ENCODE measurements at places on chromosomes 3 and 15.
A peak's percentile ranks its signal among the peaks of the same experiment; 100 is the strongest.

- DNase-seq = no peak
These were observed 30.5 kb downstream of the RFTN1 start for GRCh38 chr3:16482770-16483531.

DNA sequence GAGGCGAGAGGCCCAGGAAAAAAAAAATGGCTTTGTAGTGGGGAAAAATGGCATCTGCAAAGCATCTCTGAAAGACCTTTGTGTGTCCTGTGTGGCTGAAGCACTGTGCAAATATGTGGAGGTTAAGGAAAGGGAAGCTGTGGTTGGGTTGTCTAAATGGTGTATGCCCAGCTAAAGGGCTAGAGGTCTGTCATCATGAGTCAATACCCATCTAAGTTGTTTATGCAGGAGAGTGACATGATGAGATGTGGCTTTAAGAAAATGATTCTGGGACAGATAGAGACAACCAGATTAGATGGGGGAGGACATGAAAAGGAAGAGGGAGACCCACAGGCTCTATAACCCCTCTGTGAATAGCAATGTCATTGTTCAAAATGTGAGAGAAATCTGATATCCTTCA, 280.7 kb downstream of the MFSD1 start:
- peak; percentile 91 for DNase-seq

DNA sequence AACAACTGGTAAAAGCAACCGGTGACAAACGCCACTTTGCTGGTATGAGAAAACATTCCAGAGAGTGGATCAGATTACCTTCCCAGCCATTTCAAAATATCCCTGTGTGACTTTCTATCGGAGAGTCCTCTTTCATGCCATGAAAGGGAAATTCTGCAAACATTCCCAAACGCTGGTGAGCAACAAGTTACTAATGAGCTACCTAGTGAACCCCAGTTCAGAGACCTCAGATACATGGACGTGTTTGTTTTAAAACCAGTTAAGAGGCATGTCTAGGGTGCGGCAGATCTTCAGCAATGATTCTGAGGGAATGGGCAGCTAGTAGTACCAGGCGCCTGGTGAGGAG, 418.2 kb upstream of the NR2F2 start:
- no peak for DNase-seq

- DNase-seq = no peak
These were observed 245.1 kb upstream of the LMCD1 start for GRCh38 chr3:8256441-8257071.

GRCh38 chr3:119676020-119676419, 1.2 kb downstream of the COX17 start:
- no peak for DNase-seq

DNA sequence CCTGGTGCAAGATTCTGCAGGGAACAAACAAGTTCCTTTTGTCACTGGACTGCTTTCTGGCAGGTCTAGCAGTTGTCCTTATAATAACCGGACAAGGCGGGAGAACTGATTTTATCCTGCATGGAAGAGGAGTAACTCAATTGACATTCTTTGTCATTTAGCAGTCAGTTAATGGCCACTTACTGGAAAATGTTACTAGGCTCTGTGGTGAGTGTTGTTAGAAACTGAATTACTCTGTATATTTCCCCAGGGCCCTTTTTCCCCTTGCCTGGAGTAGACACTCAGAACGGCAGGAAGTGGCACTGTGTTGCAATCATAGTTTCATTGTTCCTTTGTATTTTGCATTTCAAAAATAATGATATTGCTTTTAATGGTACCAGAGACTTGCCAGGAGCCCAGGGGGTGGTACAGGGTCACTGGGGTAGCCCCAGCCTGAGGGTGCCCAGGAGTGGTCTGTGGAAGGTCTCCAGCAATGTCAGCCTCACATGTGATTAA, 318.6 kb upstream of the LRRFIP2 start:
- DNase-seq = peak; percentile 2

- no peak for DNase-seq
These were observed 19.8 kb downstream of the CDV3 start for GRCh38 chr3:133593243-133593642.

DNA sequence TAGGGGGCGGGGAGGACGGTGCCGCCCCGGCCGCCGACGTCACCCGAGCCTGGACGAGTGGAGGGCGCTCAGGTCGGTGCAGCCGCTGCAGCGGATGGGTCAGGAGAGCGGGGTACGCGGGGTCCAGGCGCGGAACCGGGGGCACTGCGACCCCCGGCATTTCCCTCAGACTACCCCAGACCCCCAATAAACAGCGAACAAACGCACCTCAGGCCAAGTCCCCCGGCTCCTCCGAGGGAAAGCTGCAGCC, 78.9 kb downstream of the IQSEC1 start:
- DNase-seq = no peak

DNA sequence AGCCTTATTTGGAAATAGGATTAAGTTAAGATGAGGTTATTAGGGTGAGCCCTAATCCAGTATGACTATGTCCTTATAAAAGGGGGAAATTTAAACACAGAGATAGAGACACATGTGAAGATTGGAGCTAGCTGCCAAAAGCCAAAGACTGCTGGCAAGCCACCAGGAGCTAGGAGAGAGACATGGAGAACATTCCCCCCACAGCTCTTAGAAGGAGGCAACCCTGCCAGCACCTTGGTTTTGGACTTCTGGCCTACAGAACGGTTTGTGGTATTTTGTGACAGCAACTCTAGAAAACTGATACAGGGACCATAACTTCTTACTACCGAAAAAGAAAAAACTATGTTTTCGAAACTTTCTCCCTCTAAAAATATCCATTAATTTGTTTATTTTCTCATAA, 245.3 kb upstream of the RARB start:
- no peak for DNase-seq

- no peak for DNase-seq
These were observed 69.4 kb downstream of the SLCO3A1 start for GRCh38 chr15:91922646-91923547.

DNA sequence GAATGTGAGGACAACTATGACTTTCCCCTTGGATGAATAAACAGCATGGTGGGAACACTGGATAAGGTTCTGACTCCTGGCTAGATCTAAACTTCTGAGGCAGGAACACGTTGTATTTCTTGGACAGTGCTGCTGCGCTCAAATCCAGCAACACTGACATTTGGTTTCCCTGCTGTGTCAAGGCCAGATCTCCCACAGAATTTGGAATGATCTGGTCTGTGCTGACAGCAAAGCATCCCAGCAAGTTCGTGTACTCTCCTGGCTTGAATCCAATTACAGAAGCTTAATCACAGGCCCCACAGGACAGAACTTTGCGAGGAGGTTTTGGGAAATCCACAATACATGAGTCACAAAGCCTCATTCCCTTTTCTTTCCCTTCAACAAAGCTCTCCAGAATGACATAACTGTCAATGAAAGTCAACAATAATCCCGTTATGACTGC, 92.5 kb downstream of the ADAMTS9 start:
- no peak for DNase-seq

DNA sequence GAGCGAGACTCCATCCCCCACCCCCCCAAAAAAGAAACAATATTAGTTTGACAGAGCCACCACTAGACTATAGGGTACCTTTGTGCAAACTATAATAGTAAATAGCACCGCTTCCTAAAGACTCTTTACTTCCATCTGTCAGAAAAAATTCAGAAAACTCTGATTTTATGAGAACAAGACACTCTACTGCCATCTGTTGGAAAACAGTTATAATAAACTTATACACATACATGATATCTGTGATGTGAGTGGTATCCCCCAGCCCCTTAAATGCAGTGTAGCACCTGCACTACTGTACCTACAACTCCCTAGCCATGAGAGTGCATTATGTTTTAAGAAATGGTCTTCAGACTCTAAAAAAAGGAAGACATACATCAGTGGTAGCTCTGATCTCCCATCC, 47.1 kb upstream of the CTDSPL start:
- DNase-seq = no peak

DNA sequence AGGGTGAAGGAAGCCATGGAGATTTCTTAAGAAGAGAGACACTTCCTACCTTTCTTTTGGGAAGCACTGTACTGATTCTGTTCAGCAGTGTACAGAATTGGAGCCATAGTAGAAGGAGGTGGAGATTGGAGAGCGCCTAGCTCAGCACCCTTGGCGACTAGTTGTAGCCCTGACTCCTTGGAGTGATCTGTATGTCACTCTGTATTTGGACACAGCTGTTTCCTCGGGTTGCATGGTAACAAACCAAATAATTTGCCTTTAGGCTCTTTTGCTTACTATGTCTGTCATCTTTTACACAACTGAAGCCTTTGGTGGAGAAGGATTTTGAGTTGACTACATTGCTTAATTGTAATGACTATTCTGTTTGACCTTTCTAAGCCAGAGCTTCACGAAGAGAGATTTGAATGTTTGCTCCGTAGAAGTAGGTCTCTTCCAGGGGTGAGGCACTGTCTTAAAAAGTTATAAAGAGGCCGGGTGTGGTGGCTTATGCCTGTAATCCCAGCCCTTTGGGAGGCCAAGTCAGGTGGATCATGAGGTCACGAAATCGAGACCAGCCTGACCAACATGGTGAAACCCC, 77.1 kb downstream of the AKAP13 start:
- DNase-seq = peak; percentile 7

DNA sequence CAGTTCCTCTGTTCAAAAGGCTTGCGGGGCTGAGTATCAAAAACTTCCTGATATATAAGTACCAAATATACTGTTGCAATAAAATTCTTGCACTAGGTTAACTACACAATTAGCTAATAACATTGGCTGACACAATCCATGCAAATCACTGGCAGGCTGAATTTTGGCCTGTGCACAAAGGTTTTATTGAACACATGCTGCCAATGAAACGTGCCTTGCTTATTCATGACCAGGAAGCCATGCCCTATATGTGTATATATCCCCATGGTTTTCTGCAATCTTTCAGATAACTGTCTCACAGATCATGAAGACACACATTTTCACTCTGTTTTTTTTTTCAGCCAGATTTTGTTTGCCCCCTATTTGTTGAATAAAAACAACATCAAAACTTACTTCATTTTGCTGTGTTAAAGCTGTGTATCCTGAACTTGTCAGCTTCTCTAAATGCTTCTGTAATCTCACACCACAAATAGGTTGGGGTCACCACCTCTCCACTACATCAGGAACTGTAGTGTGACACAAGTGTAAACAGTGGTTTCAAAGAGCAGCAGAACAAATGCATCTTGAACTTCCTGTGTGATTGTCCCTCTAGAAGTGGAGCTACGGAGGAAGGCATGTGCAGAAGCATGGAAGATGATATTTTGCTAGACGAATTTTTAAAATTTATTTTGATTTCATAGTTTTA, 920.7 kb upstream of the NR2F2 start:
- DNase-seq = no peak

DNA sequence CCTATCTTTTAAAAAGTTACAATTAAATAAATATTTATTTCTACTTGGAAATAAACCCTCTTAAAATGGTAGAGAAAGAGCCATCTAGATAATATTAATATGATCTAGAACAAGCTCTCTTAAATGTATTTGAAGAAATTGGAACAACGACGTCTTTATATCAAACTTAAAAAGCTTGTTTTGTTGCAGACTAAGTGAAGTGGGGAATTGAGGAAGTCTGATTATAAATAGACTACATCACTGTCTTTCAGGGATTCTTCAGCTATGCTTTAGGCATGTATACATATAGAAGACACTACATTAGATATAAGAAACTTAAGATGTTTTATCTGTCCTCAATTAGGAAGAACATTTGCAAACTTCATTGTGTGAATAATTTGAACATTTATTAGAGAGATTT, 1.8 kb downstream of the BCHE start:
- no peak for DNase-seq

- no peak for DNase-seq
These were observed at the start of gene UCN2 for GRCh38 chr3:48563382-48563918. Gene UCN2, minus strand, starts transcription at chr3:48563781. Its CDS starts 657 bp downstream, at chr3:48563124.

GRCh38 chr3:34053626-34054025, 255.2 kb downstream of the PDCD6IP start:
- no peak for DNase-seq

- no peak for DNase-seq
These were observed 83.1 kb upstream of the TSEN2 start for GRCh38 chr3:12401208-12401607.

GRCh38 chr3:45976191-45977091, 19.2 kb downstream of the FYCO1 start:
- DNase-seq = no peak

GRCh38 chr15:53658255-53658654, 101.2 kb downstream of the WDR72 start:
- DNase-seq = no peak

DNA sequence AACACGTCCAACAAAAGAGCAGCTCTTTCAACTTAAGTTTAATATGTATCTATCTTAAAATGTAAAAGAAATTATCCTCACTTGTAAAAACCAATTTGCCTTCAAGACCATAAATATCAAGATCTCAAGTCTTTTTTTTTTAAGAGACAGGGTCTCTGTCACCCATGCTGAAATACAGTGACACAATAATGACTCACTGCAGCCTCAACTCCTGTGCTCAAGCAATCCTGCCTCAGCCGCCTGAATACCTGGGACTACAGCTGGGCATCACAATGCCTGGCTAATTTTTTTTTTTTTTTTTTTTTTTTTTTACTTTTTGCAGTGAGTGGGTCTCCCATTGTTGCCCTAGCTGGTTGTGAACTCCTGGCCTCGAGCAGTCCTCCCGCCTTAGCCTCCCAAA, 26.0 kb downstream of the ACAP2 start:
- no peak for DNase-seq

GRCh38 chr3:86969500-86970189, 21.3 kb downstream of the VGLL3 start:
- DNase-seq = peak; percentile 68

DNA sequence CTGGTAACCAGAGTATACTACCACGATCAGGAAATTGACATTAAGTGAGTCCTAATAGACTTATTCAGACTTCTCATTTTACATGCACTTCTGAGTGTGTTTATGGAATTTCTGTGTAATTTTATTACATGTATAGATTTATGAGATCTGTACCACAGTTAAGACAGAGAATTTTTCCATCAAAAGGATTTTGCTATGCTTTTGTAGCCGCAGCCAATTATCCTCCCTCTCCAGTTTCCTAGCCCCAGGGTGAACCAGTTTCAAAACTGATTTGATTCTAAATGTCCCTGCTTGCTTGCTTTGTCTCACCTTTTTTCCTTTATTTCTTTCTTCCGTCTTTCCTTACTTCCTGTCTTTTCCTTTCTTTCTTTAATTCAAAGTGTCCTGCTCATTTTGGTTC, 661.2 kb upstream of the BCHE start:
- DNase-seq = no peak

- DNase-seq = no peak
These were observed 39.0 kb downstream of the CHDH start for GRCh38 chr3:53807117-53807810.

All from EL (cell line).